ENCODE measurements at places on chromosomes 2 and 18.

GRCh38 chr2:43133708-43134570 is 92.5 kb downstream of the ZFP36L2 start:
- DNase-seq: peak; percentile 75

- no peak for DNase-seq
These were observed 8.8 kb upstream of the DDX1 start for GRCh38 chr2:15582710-15583357.

GRCh38 chr2:218093879-218094278 is 24.8 kb downstream of the RUFY4 start:
- DNase-seq: no peak

DNA sequence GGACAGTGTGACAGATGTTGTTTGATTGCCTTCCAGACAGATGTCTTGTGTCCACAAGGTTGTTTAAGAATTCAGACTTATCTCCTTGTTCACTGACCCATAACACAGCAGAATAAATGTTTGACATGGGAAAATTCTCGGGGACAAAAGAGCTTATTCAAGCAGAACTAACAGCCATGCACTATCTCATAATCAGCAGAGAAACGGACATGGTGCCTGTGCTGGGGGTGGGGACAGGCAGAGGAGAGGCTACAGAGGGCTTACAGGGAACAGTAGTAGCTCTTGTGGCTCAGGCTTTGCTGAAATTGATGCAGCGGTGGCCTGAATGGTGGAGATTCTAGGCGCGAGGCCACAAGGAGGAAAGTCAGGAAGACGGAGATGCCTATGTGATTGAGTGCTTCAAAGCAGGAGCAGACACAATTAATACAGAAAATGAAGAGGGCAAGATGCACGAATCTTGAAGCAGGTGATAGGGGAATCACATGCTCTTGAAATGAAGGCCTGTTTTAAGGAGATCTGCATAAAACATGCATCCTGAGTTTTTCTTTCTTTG is 62.0 kb upstream of the CAB39 start:
- no peak for DNase-seq

DNA sequence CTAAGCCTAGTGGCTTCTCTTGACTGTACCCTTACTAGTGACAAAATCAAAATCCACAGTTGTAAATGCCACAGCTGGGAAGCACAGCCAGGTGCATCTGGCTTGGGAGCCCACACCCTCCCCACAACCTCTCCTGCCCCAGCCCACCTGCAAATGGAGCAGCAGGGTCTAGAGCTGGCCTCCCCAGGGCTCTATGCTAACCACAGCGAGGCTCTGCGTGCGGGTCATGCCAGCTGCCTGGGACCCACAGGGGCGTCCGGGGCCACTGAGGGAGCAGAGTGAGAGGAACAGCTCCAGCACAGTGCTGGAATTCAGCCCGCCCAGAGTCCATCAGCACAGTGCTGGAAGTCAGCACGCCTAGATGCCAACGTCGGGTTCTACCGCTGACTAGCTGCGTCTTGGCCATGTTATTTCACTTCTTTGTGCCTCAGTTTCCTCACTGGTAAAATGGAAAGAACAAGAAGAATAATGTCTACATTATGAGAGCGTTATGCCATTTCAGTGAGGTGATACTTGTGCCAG is 109.1 kb upstream of the ID2 start:
- DNase-seq: no peak

Measured in CD4-positive, alpha-beta T cell treated with Interleukin-4 for 1 hour (primary cell).